SK-N-SH treated with all-trans-retinoic acid at 6 μM for 48 hours (cell line): ENCODE measurements at places on chromosomes 3 and 15.

DNA sequence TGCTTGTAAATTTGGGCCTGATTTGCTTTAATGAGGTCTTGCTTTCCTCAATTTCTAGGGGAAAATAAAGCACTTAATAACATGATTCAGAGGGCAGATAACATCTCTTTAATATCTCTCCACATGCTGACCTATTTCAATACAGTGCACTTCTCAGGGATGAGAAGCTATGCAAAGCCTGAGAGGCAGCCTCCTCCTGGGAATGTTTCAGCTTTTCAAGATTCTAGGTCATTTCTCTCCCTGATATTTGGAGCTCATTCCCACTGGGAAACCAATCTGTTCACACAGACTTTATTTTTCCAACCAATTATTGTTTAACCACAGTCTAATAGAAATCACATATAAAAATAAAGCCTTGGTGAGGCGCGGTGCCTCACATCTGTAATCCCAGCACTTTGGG is 67.0 kb upstream of the LSAMP start:
- peak; percentile 32; the same call in 1 of the 3 replicates for ATAC-seq

DNA sequence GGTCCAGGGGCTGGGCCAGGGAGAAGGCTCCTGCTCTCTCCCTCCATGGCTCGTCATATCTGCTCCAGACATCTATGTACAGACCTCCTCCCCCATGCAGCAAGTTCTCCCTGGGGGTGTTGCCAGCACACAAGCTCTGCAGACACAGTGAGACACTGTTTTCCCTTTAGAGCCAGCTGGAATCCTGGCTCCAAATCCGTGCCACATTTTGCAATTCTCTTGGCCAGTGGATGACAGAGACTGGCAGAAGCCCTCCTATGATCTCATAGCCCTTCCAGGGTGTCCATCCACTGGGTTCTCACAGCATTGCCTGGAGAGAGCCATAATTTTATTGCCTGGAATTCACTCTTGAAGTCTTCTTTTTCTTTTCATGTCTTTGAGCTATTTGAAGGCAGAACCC is 203.9 kb downstream of the TLE3 start:
- ATAC-seq: peak; percentile 74

- ATAC-seq: peak; percentile 65
Measured at GRCh38 chr3:141625506-141625905, 112.6 kb upstream of the RNF7 start.

DNA sequence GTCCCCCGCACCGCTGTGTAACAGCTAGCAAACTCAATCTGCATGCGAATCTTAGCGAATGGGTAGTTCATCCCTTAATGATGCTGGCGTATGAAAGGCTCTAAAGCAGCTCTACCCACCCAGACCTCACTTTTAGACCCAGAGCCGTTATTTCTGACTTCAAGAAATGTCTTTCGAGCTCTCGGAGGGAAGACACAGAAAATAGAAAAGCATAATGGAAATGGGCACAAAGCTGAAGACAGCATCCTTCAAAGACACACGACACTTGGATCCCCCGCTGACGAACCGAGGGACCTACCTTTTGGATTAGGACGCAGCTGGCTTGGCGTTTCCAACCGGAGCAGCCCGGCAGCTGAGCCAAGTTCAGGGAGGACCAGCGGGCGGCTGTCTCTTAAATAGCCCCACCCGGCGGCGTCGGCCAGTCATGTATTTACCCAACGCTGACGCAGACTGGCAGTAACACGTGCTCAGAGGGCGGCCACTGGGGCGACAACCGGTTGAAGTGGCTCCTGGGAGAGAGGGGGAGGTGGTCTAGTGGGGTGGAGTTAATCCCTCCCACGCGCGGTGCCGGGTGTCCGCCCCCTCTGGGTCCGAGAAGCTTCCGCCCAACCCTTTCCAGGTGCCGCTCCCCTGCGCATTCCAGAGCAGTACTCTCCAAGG is 1.5 kb downstream of the CCK start:
- ATAC-seq: peak; percentile 58

DNA sequence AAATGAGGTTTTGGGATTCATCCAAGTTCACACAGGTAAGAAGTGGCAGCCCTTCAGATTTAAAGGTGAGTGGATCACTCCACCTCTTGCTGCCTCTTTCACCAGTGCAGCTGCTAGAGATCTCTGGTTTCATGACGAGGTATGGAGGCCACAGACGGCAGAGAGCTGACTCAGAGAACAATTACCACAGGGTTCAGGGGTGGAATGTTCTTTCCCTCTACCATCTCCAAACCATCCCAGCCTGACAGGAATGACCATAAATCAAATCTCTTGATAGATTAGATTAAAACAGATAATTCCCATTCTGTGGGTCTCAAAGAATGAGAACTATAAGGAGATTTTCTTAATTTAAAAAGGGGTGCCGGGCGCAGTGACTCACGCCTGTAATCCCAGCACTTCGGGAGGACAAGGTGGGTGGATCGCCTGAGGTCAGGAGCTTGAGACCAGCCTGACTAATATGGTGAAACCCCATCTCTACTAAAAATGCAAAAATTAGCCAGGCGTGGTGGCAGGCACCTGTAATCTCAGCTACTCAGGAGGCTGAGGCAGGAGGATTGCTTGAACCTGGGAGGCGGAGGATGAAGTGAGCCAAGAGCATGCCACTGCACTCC is 174.2 kb upstream of the ATP11B start:
- ATAC-seq: peak; percentile 88

DNA sequence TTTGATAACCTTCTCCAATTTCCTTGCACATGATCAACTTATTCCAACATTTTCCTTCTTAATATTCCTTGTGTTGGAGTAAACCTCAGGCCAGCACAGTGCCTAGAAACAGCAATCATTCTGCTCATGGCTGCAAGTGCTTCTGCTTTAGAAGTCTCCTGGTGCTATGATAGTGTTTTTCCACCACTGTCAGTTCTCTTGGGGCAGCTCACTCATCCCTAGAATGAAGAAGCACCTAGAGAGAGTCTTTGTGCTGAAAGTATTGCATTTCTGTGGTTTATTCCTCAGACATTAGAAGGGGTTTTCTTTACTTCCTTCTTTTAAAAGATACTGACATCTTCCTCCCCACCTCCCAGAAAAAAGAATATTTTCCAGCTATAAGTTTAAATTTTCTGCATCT is 183.5 kb downstream of the RYR3 start:
- ATAC-seq: no peak

DNA sequence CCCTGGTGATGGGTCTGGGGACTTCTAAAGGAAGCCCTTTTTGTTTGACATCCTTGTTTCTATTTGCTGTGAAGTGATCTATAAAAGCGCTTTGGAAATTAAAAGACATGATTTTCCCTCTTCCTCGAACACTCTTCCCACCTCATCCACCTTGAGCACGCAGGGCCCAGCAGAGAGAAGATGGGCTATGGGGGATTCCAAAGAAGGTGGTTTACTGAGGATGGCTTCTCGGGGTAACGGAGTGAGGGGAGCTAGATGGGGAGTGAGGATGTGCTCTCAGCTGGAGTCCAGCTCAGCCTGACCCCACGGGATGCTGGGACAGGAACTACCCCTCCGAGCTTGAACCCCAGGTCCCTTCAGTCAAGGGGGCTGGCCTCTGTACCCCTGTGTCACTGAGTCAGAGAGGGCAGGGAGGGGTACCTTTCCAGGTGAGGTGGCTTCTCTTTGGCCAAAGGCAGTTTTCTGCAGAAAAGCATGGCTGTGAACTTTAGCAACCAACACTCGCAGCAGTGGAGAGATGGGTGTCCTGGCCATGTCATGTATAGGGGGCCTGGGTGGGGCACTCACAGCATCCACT is 180.7 kb upstream of the SMAD3 start:
- no peak for ATAC-seq

DNA sequence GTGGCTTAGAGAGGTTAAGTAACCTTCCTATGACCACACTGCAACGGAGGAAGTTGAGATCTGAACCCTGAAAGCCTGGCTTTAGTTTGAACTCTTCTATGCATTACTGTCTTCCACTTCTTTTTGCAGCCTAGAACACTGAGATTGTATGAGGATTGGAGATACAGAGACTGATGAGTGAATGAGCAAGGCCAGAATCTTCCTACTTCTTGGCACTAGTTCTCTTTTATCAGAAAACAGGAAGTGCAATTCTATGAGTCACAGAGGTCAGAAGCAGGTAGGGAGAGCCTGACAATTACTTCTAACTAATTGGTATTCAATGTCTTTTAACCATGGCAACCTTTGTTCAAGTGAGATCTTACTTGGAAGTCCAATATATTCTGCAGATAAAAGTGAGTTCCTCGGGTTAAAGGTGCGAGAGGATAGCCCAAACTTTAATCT is 219.0 kb downstream of the SHQ1 start:
- no peak for ATAC-seq

DNA sequence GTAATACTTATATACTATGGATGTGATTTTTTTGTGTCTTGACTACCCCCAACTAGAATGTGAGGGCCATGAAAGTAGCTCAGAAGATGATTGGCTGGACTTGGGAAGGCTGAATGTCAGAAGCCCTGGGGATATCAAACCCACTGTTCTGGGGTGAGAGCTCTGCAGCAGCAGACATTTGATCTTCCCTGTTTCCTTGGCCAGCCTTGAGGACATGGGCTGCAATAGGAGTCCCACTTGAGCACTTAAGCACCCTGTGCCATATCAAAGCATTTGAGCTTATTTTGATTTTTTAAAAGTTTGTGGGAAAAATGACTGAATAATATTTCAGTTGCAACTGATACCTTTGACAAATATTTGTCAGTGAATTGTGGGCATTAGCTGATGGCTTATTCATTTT is 21.7 kb downstream of the GTF2E1 start:
- peak; percentile 15; the same call in 1 of the 3 replicates for ATAC-seq

DNA sequence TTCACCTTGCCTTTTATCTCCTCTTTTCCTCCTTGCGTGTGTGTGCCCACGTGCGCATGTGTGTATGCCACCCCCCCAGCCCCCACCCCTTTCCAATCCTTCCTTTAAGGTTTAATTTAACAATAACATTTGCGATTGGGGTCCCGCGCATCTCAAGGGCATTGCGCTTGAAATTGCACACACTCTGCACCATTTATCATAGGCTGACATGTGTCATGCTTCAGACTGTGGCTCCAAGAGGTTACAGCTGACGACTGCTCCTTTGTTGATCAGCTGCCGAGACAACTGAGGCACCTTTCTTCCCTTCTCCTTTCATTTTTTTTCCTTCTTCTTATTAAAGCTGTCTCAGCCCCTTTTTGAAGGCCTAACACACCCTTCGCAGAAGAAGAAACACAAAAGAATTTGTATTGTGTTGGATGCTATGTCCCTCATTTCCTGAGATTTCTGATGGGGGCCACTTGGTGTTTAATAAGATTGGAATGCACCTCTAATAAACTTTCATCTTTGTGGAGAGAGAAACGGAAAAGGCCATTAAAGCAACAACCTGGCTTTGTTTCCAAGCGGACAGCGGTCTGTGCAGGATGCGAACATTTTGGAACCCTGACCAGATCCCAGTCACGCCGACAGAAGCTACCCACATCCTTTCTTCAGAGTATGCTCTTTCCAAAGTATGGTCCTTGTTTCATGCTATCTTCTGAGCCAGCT is 470.1 kb downstream of the MCTP2 start:
- ATAC-seq: no peak

- ATAC-seq: no peak
Measured at GRCh38 chr15:81751816-81752545, 293.8 kb downstream of the MEX3B start.

DNA sequence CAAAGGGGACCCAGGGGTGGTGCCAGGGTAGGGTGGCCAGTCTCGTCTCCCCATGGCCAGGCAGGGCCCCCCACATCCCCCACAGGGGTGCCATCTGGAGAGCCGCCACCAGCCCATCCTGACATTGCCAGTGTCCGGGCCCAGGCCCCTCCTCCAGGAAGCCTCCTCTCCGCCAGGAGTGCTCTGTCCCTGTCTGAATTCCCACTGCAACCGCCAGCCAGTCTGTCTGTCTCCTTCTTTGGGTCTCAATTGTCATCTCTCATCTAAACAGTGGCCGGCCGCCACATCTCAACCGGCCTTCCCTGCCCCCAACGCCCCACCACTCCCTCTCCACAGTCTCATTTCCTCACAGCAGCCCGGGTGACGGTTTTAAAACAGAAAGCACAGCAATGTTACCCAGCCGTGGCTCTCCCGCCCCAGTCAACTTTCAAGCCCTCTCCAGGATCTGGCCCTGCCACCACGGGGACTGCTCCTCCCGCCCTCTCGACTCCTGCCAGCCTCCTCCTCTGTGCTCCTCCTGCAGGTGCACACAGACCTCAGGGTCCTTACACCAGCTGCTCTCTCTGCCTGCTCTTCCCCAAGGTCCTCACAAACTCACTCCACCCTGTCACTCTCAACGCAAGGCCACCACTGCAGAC is 57.0 kb downstream of the IQSEC1 start:
- no peak for ATAC-seq

- ATAC-seq: no peak
Measured at GRCh38 chr15:29220852-29221251, 48.8 kb downstream of the NSMCE3 start.

- ATAC-seq: no peak
Measured at GRCh38 chr15:37339856-37340255, 239.5 kb upstream of the MEIS2 start.

DNA sequence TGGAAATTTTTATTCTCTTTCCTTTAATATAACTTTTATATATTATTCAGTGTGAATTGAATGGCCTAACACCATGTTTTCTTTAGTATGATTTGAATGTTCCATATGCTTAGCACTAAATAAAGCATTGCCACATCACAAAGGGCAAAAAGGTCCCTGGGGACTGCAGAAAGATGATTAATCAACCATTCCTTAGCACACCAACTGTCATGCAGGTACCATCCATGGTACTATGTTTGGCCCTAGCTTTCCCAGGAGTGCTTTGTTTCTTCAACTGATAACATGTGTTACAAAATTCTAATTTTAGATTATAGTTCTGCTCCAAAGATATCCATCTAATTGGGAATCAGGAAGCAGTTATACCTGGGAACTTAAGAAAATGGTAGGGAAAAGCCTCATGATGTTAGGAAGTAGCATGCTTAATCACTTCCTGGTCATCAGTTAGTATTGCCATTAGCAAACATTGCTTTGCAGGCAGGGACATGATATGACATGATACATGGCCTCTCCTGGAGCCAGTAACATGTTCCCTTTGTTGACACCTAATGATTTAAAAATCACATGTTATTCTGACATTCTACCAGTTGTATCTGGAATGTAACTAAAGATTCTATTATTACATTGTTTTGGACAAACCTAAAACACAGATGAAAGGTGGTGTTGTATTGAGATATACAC is 712.6 kb upstream of the GBE1 start:
- ATAC-seq: no peak

DNA sequence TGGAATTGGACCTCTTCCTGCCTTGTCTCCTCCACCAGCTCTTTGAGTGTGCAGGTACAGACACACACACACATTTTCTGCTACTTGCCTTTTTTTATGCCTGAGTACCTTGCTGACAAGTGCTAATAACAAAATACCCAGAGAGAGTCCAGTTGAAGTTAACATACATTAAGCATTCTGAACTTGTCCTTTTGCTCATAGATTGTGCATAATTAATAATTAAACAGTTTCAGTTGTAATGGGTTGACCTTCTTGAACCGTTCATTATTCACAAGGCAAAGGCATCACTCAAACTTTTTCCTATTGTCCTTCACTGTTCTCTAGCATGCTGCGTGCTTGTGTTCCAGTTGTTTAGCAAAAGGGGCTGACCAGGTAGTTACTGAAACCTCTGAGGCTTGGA is 59.6 kb upstream of the SKOR1 start:
- no peak for ATAC-seq
